ENCODE measurements at places on chromosomes 12 and 14. TPM values are rescaled to one million over a fixed set of nuclear protein-coding genes. Genes with fewer than 3 reads are reported as not detected.

- DNase-seq, result no peak
These were observed 72.8 kb downstream of the SCARB1 start for GRCh38 chr12:124790650-124791400.

DNA sequence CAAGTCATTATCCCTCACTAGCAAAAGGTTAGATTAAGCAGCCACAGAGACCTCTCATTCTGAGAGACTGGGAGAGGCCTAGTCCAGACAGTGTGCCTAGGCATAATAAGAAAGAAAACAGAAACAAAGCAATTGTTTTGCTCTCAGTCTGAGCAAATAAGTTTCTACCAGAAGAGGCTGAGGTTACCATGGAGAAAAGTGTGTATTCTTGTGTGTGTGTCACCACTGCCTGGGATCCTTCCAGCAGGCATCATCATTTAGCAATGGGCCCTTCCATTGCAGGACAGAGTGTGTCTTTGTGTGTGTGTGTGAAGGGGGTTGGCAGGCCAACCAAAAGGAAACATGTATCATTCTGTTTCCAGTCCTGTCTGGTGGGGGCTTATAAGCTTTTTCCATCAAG is 3.7 kb downstream of the EFS start:
- peak; percentile 18 for DNase-seq

GRCh38 chr12:122875590-122876220 is 20.2 kb downstream of the VPS37B start:
- no peak for DNase-seq

DNA sequence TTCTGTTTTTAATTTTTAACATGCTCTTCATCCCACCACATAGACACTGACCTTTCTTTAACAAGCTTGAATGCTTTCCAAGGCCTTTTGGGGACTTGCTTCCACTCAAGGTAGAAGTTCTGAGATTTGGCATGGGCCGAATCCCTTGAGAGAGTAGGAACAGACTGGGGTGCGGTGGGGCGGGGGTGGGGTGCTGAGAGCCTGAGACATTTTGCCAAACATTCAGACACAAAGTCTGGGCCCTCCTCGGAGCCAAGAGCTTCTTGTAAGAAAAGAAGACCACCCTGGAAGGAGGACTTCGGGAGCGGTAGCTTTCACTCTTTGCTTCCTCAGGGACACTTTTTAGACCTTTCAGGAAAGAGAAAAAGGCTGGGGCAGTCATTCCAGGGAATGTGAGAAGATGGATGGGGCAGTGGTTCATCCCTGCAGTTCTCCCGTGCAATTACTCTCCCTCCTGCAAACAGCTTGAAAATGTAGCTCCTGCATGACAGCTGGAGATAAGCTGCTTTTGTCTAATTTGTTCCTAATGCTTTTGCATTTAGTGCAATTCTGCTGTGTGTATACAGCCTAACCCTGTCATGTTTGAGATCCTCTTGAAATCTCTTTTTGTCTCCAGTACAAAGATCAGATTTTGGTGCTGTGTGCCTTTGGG is 16.3 kb upstream of the MYO1H start:
- DNase-seq, result peak; percentile 4

Gene TEX52
- total RNA-seq, result not detected

Gene ADGRD1
- total RNA-seq, result 22.3 TPM

Gene CMKLR1
- not detected for total RNA-seq

Gene CLEC1A
- not detected for total RNA-seq
